Colonic mucosa (tissue), 4 donors: ENCODE measurements at places on chromosomes 16 and 17. TPM values are rescaled to one million over a fixed set of nuclear protein-coding genes. Genes with fewer than 3 reads are reported as not detected.

Gene PRR35
- total RNA-seq, result not detected

Gene ZNF385C
- 0.32 TPM for total RNA-seq

Gene PLEKHH3
- 14.6 TPM for total RNA-seq

Gene MATCAP1
- total RNA-seq, result 24.0 TPM

DNA sequence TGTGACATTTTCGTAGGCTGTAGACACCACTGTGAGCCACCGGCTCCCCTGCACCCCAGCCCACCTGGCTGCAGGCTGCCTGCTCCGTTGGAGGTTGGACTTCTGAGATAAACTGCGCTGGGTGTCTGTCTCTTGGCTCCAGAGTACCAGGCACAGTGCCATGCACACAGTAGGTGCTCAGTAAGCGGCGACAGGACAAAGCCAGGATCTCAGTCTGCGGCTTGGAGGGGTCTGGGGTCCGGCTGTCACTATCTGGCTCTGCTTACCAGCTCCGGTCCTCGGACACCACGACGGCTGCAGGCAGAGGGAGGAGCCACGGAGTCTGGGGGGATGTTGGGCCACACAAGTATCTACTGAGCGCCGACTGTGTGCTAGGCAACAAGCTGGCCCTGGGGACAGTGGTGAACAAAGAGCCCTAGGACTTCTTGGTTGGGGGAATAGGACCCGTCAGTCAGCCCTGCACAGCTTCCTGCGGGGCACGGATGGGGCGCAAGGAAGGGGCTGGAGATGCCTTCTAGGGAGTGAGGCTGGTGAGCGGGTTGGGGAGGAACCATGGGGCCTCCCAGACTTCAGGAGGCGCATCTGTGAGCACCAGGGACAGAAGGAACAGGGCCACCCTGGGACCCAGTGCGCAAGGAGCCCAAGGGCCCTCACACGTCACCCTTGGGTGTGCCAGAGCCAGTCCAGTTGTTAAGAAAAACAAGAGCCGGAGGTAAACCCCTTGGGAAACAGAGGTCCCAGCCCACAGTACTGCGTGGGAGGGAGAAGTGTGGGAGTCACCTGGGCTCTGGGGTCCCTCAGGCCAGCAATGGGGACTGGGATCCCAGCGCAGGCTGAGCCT is 17.3 kb downstream of the JPH3 start:
- no peak for DNase-seq

DNA sequence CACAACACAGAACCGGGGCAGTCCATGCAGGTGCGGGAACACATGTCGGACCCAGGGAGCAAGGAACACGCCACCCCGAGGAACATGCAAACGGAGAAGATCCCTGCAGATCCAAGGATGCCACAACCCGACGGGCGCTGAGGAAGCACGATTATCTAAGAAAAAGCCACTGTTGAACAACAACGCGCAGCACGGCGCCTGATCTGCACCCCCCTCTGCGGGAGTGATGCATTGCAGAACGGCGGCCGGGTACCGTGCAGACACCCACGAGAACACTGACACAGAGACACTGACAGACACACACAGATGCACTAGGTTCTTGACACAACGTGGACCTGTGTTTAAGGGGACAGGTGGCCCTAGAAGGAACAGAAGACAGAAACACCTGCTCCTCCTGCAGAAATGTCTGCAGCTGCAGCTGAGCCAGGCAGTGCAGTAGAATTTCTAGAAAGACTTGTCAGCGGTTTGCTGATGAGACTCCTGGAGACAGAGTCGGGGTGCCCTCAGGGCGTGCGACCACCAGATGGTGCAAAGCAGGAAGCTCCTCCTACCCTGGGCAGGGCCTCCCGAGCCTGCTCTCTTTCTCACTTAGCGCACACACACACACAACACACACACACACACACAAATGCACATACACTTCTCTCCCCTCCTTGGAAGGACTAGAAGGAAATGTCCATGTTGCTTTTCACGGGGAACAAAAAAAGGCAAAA is 7.5 kb downstream of the NPTX1 start:
- no peak for DNase-seq

DNA sequence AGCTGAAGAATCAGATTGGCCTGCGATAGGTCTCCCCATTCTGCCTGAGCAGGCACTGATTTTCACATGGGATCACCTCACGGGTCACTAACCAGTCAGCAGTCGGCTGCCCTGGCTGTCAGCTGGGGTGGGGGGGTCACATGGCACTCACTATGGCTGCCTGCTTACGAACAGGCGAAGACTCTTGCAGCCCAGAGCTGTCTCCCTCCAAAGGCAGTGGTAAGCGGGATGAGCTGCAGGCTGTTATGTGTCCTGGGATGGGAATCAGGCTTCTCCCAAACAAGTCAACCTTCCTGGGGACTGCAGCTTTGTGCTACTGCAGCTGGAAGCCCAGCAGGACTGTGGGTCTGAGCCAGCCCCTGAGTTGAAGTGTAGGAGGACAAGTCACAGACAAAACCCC is 29.0 kb upstream of the ADORA2B start:
- no peak for DNase-seq

GRCh38 chr16:81224824-81225223 is 13.7 kb upstream of the BCO1 start:
- no peak for DNase-seq

- peak; percentile 73 for DNase-seq
Measured at GRCh38 chr17:49851387-49852291, 3.8 kb upstream of the TAC4 start.

GRCh38 chr16:88911136-88911945 is 44.9 kb upstream of the PABPN1L start:
- no peak for DNase-seq

DNA sequence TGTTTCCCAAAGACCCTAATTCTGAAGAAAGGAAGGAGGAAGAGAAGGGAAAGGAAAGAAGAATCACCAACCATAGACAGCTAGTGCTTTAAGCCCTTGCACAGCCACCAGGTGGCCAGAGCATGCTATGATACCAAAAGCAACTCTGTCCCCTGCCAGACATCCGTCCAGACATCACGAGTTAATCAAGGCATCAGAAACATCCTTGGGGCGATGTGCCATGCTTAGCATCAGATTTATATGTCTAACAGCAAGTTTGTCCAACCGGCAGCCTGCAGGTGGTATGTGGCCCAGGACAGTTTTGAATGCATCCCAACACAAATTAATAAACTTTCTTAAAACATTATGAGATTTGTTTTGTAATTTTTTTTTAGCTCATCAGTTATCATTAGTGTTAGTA is 2.9 kb upstream of the CRYBA1 start:
- no peak for DNase-seq

- no peak for DNase-seq
Measured at GRCh38 chr16:60199150-60199549, 1465.0 kb upstream of the GOT2 start.
